ENCODE measurements at places on chromosomes 16 and 17.
A peak's percentile ranks its signal among the peaks of the same experiment; 100 is the strongest.

DNA sequence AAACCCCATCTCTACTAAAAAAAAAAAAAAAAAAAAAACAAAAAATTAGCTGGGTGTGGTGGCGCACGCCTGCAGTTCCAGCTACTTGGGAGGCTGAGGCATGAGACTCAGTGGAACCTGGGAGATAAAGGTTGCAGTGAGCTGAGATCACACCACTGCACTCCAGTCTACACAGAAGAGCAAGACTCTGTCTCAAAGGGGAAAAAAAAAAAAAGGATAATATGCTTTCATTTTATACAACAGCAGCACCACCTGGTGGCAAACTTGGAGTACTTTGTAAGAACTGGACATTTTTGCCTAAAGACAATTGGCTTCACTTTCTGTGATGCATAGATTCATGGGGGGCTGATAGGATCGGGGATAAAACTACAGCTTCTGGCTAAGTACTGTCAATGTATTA, 8.5 kb downstream of the CHTF8 start:
- peak; percentile 21 for DNase-seq

DNA sequence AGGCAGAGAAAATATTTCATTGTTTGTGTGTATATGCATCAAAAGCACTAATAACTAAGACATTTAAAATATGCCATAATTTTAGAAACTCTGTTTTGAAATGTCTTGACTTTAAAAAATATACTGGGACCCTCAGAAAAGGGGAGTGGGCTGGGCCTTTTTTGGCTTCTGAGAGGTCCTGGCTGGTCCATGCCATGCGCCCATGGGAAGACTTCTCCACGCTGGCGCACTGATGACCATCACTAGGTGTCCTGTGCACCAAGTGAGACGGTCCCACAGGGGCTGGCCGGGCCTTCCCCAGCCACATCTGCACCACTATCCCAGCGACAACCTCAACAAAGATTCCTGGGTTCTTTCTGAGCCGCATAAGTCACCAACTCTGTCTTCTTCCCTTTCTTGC, 27.0 kb upstream of the WFIKKN2 start:
- DNase-seq: no peak

DNA sequence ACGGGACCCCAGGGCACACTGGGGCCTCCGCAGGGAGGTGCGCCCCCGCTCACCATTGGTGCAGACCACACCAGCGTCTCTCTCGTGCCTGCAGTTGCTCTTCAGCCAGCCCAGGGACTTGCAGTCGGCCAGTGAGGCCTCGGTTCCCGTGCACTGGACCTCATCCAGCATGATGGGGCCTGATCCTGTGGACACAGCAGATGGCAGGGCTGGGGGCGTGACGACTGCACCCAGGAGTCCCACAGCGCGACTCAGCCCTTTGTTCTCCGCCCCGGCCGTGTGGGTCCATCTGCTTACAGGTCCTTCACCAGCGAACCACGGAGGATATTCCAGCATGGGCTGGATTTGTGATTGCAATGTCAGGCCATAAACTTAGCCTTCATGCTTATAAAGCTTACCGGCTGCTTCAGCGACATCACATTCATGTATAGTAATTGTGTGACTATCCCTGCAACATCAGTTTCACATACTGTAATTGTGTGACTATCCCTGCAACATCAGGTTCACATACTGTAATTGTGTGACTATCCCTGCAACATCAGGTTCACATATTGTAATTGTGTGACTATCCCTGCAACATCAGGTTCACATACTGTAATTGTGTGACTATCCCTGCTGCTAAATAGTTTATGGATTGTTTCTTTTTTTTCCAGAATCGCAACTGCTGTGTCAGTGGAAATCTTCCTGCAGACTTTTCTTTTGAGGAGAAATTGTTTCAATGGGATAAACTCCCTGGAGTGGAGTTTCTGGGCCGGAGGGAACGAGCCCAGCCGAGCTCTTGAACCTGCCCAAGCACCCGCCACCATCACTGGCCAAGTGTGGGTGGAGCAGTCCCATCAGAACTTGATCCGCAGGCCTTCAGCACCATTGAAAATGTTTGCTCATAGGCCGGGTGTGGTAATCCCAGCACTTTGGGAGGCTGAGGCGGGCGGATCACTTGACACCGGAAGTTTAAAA, 4.8 kb downstream of the LGALS3BP start:
- DNase-seq: no peak

DNA sequence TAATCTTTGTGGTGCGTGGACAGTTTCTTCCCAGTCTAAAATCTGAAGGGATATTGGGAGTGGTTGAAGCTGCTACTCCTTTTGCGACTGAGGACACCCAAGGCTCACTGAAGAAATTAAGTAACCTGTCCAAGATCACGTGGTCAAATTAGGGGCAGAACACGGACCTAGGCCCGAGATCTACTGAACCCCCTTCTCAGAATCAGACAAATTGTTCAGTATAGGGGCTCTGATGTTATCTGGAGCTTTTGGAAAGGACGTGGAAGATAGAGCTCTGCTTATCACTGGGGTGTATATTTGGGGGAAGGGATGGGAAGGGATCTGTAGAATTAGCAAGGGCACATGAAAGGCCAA, 857 bp downstream of the TANGO6 start:
- no peak for DNase-seq

- DNase-seq: no peak
Observed at GRCh38 chr17:19271780-19272357, 34.7 kb downstream of the EPN2 start.

GRCh38 chr16:47492428-47493377, 31.6 kb downstream of the PHKB start:
- no peak for DNase-seq

DNA sequence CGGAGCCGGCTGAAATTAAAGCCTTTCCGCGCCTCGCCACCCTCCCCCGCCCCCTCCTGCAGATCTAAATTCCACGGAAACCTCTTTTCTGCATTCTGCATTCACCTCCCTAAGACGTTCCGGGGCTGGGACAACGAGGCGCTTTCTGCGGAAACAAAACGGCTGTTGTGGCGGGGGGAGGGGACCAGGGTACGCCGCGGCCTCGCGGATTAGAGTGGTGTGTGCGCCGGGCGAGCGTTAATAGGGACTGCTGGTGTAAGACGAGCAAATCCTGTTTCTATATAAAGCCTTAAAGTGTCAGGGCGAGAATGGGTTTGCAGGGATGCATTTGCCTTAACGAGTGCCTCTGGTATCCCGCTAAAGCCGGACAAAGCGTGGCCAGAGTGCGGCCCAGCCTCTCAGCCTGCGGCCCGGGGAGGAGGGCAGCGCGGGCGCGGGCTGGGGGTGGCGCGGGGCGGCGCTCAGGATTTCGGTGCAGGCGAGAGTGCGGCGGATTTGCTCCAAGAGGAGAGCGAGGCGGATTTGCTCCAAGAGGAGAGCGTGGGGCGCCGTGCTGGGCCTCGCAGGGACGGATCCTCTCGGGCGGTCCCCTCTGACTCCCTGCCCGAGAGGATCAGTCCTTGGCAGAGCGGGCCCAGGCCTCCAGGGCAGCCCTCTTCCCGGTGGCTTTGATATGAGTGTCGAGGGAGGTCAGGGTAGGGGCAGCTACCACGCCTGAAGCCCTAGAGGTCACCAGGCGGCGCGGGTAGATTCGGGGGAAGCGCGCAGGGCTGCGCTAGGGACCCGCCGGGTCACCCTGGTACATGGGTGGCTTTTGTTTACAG, 5.1 kb downstream of the BAHCC1 start:
- no peak for DNase-seq

DNA sequence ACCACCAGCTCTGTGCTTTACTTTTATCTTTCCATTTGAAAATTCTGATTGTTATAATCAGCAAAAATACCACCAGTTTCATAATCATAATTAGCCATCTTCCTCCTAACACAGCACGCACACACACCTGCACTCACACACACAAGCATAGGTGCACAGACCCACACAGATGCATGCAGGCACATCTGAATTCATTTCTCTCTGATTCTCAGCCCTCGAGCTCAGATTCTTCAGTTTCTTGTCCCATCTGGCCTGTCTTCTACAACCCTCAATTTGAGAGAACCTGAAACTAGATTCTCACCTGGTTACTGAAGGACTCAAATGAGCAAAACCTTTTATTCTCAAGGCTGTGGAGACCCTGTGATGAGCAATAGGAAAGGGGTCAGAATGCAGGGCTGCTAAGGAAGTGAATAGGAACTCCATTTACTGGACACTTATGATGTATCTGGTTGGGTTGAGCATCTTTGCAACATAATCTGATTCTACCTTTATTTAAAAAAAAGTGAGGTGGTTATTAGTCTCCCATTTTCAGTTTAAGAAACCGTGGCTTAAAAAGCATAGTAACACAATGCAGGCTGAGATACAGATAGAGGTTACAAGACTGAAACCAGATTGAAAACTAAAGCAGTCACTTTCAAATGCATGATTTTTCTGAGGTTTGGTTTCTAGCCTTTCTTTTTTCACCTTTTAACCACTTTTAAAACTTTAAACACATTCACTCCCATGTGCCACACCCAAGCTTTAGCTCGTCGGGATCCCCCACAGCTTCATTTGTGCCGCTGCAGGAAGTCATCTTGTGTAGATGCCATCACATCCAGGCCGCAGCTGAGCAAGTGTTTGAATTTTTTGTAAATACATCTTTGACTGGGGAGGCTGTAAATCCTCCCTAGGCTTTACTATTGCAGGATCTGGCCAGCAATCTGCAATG, 9.4 kb downstream of the KRT33A start:
- no peak for DNase-seq

- DNase-seq: no peak
Observed at GRCh38 chr17:42608305-42609181, 631 bp downstream of the RETREG3 start.

DNA sequence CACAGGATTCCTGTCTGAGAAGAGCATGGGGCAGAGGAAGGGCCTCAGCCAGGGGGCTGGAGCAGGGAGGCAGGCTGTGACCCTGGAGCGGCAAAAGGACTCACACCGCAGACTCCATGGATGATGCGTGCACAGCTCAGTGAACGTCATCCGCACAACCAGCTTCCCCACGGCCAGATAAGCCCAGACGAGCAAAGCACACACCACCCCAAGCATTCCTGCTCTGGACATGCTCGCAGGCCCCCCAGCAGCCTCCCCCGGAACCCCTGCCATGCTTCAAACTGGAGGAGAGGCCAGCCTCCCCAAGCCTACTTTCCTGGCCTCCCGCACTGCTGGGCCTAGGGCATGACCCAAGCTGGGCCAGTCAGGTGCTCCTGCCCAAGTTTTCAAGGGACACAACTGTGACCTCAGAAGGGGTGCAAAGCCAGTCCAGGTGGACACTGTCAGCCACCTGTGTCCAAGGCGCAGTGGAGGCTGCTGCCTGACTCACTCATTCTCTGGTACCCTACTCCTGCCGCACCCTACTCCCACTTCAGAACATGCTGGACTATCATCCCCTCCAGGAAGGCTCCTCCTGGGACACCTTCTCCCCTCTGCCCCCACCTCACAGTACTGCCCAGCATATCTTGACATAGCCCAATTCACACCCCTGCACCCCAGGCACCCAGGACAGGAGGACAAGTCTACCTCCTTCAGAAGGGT, 4.8 kb downstream of the BCAR1 start:
- no peak for DNase-seq

DNA sequence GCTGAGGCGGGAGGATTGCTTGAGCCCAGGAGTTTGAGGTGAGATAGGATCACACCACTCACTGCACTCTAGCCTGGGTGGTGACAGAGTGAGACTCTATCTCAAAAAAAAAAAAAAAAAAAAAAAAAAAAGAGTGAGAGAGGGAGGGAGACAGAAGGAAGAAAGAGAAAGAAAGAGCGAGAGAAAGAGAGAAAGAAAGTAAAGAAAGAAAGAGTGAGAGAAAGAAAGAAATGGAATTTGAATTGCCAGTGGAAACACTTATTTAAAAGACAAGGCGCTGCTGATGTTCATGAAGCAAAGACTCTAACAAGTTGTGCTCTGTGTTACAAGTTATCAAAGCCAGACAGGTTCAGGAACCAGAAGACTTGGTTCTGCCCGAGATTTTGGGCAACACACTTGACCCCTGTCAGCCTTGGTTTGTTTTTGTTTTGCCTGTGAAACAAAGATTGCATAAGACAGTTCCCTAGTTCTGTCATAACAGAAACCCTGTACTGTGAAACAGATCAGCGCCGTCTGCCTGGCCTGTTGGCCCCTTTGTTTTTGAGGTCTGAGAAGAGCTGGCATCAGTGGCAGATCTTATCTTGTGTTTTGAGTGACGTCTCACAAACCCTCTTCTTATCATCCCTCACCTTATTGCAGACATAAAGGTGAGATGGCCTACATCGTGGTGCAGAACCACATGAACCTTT, 55.4 kb upstream of the ENDOV start:
- DNase-seq: no peak

GRCh38 chr17:57959929-57960328, 4.7 kb upstream of the CUEDC1 start:
- no peak for DNase-seq

- no peak for DNase-seq
Observed at GRCh38 chr17:30151471-30151870, 34.9 kb downstream of the NSRP1 start.

GRCh38 chr17:17623904-17624303, 32.4 kb upstream of the PEMT start:
- DNase-seq: no peak

- DNase-seq: no peak
Observed at GRCh38 chr17:42547698-42548069, 5.0 kb upstream of the HSD17B1 start.

DNA sequence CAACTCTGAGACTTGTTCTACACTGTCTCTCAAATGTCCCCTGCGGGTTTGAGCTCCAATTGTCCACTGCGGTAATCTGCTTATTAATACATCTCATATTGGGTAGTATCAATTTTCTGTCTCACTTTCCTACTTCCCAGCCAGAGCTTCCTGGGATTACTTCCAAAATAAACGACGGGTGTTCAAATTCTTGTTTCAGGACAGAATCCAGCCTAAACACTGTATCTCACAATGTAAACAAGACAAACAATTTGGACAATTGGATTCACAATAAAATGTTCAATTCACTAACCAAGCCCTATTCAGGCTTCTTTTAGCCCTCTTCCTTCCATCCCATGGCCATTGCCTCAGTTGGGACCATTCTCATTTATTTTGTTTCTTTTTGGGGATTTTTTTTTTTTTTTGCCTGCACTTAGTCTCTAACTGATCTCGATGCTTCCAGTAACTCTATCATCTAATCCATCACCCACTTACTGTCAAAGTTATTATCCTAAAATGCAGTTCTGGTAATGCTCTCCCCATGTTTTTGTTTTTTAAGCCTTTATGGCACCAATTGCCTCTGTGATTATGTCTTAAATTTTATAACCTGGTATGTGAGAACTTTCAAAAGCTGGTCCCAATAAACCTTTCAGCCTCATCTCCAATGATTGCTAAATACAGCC, 2.0 kb upstream of the VAT1L start:
- no peak for DNase-seq

DNA sequence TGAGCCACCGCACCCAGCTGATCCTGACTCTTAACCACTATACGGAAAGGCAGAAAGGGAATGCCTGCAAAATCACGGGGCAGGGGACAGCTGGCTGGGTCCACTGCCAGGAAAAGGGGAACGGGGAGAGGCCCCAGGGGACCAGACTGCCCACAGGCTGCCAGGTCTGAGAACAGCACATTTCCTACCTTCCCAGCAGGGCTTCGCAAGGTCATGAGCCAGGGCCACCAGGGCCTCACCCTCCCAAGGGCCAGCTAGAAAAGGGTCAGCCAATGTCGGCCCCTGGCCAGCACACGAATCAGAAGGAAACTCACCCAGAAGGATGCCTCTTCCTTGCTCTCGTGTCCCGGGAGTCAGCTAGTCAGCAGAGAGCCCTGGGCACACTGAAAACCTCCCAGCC, 118.4 kb downstream of the ZNF423 start:
- no peak for DNase-seq
